ENCODE measurements at places on chromosomes 16 and 17.

DNA sequence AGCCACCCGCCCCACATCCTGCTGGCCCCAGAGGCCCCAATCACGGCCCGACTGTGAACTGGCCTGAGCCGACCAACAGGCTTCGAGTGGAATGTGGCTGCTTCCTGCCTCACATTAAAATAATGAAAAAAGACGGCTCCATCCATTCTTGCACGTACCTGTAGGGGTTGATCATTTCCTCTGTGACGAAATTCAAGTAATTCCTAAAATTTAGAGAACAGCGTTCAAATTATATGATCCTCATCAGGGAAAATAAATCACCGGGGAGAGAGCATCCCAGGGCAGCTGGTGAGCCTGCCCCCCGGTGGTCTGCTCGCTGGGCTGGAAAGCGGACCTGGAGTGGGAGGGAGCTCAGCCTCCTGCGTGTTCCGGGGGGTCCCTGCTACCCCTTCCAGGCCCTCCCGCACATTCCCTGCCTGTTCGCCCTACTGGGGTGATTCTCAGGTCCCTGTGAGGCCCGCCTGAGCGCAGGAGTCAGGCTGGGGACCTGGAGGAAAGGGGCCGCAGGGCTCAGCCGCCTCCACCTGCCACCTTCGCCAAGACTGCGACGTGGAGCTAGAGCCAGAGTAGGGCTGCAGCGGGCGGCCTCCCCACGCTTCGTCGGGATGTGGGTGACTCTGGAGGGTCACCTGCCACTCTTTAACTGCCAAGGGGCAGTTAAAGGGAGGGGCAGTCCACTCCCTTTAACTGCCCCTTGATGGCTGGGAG lies 28.9 kb downstream of the SLC7A5 start:
- H3K36me3 ChIP-seq: peaks cover 5% of the 10 kb centered on the region
- no peak for DNase-seq
- H3K27me3 ChIP-seq: no peaks in the 10 kb centered on the region

GRCh38 chr17:81076141-81076679 lies 41.3 kb downstream of the BAIAP2 start:
- peaks cover 7% of the 10 kb centered on the region for H3K36me3 ChIP-seq
- H3K27ac ChIP-seq: no peak overlapping the region
- H3K27me3 ChIP-seq: no peaks in the 10 kb centered on the region
- H3K4me1 ChIP-seq: peaks cover 67% of the 10 kb centered on the region

- H3K27ac ChIP-seq: no peak overlapping the region
- no peaks in the 10 kb centered on the region for H3K27me3 ChIP-seq
- H3K4me1 ChIP-seq: no peaks in the 10 kb centered on the region
- no peaks in the 10 kb centered on the region for H3K36me3 ChIP-seq
- H3K4me3 ChIP-seq: no peak overlapping the region
These were observed 21.1 kb upstream of the RPH3AL start for GRCh38 chr17:373613-374230.

GRCh38 chr16:12503191-12503590 lies 300.5 kb downstream of the CPPED1 start:
- DNase-seq: no peak
- no peaks in the 10 kb centered on the region for H3K27me3 ChIP-seq
- no peaks in the 10 kb centered on the region for H3K36me3 ChIP-seq
- H3K4me1 ChIP-seq: peaks cover 13% of the 10 kb centered on the region
- H3K4me3 ChIP-seq: no peak overlapping the region
- no peak overlapping the region for H3K27ac ChIP-seq

- H3K27ac ChIP-seq: no peak overlapping the region
- DNase-seq: no peak
- H3K36me3 ChIP-seq: peaks cover 19% of the 10 kb centered on the region
- H3K4me3 ChIP-seq: no peak overlapping the region
- no peaks in the 10 kb centered on the region for H3K4me1 ChIP-seq
- H3K27me3 ChIP-seq: no peaks in the 10 kb centered on the region
These were observed 43.9 kb upstream of the AQP8 start for GRCh38 chr16:25172831-25173230.

- H3K36me3 ChIP-seq: peaks cover 6% of the 10 kb centered on the region
- no peaks in the 10 kb centered on the region for H3K27me3 ChIP-seq
- peak overlapping the region; percentile 92 for H3K27ac ChIP-seq
- peaks cover 75% of the 10 kb centered on the region for H3K4me1 ChIP-seq
- DNase-seq: no peak
These were observed 2.5 kb downstream of the PHF12 start for GRCh38 chr17:28948873-28949184.

GRCh38 chr16:81313701-81314602 lies 810 bp upstream of the GAN start:
- DNase-seq: no peak
- no peaks in the 10 kb centered on the region for H3K27me3 ChIP-seq
- no peaks in the 10 kb centered on the region for H3K36me3 ChIP-seq
- peak overlapping the region; percentile 97 for H3K4me3 ChIP-seq
- peak overlapping the region; percentile 98 for H3K27ac ChIP-seq
- peaks cover 77% of the 10 kb centered on the region for H3K4me1 ChIP-seq

DNA sequence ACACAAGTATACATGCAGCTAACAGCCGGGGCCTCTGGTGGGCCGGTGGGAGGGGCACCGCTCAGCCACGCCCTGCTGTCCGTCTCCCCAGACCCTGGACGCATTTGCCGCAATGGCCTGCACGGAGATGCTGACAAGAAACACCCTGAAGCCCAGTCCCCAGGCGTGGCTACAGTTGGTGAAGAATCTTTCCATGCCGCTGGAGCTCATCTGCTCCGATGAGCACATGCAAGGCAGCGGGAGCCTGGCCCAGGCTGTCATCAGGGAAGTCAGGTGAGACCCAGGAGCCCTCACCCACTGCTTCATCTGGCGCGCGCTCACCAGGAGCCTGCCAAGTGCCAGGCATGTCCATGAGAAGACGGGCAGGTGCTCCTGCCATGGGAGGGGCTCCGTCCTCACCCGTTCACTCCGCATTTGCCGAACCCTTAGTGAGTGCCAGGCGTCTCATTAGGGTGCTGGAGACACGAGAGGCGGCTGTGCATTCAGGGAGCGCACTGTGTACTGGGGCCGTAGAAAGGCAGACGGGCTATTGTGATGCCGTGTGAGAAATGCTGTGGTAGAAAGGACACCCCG lies 51.4 kb upstream of the ENDOV start:
- no peaks in the 10 kb centered on the region for H3K27me3 ChIP-seq
- DNase-seq: no peak
- H3K36me3 ChIP-seq: peaks cover 50% of the 10 kb centered on the region

DNA sequence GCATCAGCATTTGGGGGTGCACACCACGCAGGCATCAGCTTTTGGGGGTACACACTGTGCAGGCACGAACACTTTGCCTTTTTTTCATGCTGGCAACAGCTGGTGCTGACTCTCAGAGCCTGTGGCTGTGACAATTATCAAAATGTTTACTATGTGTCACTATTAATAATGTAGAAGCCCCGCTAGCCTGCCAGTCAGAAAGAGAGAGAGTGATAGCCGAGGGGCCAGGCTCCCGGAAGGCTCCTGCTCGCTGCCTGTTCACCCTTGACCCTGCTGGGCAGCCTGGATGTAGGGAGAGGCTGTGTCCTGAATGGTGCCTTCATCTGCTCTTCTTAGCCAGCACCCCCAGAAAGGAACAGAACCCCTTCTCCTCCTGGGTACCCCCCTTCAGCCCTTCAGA lies 61.9 kb downstream of the SDK2 start:
- no peaks in the 10 kb centered on the region for H3K36me3 ChIP-seq
- no peaks in the 10 kb centered on the region for H3K27me3 ChIP-seq
- no peak overlapping the region for H3K27ac ChIP-seq

DNA sequence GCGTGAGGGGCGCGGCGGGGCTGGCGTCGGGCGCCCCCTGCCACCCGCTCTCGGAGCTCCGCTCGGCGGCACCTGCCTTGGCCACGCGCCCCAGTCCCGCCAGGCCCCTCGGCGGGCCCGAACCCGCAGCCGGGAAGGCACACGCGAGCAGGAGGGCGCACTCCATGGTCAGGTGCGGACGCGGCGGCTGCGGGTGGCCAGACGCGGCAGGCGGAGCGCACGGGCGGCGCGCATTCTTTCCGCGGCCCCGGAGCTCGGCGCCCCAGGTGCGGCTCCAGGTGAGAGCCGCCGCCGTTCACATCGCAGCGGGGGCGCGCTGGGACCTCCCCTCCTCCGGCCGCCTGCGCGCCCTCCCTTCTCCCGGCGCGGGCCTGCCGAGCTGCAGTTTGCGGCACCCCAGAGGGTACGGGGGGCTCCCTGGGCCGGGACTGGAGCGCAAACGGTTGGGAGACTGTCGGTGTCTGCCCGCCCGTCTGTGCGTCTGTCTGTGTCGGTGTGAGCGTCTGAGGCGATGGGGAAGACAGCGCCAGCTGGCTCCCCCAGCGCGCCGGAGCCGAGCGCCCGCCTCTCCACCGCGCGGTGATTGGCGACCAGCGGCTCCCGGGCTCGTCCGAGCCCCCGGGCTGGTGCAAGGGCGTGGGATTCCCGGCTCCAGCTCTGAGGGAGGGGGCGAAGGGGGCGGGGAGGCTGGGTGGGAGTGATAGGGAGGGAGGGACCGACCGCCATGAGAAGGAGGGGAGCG lies at the start of gene ADAMTS18:
ADAMTS18 (minus strand) TSS at position 505 of the 742 bp plus-strand sequence; CDS start at position 166, 339 bp downstream.
- no peaks in the 10 kb centered on the region for H3K36me3 ChIP-seq
- no peak within 1 kb of the TSS for H3K4me3 ChIP-seq
- H3K27me3 ChIP-seq: no peaks in the 10 kb centered on the region
- H3K27ac ChIP-seq: no peak within 1 kb of the TSS

- DNase-seq: no peak
- H3K36me3 ChIP-seq: peaks cover 4% of the 10 kb centered on the region
- H3K27me3 ChIP-seq: no peaks in the 10 kb centered on the region
These were observed 1.6 kb downstream of the KIF22 start for GRCh38 chr16:29791845-29792807.

DNA sequence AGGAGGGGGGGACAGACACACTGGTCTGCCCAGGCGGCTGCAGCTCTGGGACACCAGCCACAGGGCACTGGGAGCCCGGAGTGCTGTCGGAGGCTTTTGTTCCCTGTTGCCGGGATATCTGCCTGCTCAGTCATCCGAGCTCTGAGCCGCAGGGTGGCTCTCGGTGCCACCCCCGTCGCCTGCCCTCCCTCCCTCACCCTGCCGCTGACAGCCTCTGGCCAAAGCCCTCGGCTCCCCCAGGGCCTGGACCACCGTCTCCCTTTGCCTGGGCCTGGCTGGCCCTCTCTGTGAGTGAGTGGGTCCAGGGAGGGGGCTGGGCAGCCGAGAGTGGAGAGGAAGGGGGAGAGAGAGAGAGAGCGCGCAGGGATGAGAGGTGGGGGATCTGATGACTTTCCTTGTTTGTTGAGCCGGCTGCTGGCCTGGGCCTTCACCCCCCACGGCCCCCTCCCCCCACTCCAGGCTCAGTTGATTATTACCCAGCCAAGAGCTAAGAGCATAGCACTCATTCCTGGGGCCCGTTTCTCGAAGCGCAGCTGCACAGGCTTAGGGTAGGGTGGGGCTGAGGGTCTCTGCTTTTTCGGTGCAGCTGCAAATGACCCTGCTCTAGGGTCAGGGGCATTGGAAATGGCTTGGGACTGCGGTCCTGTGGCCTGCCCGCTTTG lies 2.7 kb downstream of the FOXJ1 start:
- H3K27ac ChIP-seq: no peak overlapping the region
- peaks cover 17% of the 10 kb centered on the region for H3K4me1 ChIP-seq
- H3K36me3 ChIP-seq: no peaks in the 10 kb centered on the region
- H3K27me3 ChIP-seq: peaks cover 8% of the 10 kb centered on the region
- H3K4me3 ChIP-seq: no peak overlapping the region

- no peak overlapping the region for H3K4me3 ChIP-seq
- H3K27ac ChIP-seq: no peak overlapping the region
- H3K36me3 ChIP-seq: no peaks in the 10 kb centered on the region
- DNase-seq: no peak
- H3K4me1 ChIP-seq: no peaks in the 10 kb centered on the region
These were observed 8.3 kb upstream of the SBK1 start for GRCh38 chr16:28283798-28284577.

- peaks cover 48% of the 10 kb centered on the region for H3K27me3 ChIP-seq
- DNase-seq: no peak
- peaks cover 48% of the 10 kb centered on the region for H3K4me1 ChIP-seq
These were observed at the start of gene NETO2 for GRCh38 chr16:47143677-47144558. Gene NETO2 (minus strand): TSS chr16:47143945. CDS start chr16:47143612, 333 bp downstream.

DNA sequence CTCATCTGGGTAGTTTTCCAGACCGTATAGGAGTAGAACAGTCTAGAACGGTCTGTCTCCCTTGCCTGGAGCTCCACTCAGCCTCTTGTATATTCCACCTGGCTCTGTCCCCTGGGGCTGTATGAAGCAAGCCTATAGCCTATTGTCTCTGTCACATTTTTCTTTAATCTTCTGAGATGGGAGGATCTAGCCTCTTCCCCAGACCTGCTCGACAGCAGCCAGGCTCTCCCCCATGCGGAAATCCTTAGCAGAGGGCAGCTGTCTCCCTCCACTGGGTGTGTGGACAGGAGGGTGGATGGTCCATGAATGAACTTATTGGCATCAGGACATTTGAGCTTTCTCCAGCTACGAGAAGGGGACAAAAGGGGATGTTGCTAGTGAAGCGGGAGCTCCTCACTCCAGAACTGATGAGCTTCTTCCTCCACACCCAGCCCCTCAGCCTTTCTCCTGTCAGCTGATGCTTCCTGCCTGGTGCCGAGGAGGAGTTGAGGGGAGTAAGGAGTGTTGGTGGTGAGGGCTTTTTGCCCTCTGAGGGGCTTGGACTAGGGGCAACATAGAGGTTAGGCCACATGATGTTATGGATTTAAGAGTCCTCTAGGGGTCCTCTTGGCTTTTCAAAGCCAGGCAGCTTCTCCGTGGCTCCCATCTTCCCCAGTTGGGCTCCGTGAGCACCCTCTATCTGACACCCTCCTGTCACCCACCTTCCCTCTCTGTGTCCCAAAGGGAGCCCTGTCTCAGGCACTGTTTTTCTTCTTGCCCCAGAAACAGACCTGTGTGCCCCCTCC lies 28.0 kb downstream of the ARHGAP23 start:
- DNase-seq: no peak
- peaks cover 13% of the 10 kb centered on the region for H3K36me3 ChIP-seq
- no peaks in the 10 kb centered on the region for H3K27me3 ChIP-seq
- peak overlapping the region; percentile 73 for H3K4me3 ChIP-seq
- peaks cover 80% of the 10 kb centered on the region for H3K4me1 ChIP-seq

DNA sequence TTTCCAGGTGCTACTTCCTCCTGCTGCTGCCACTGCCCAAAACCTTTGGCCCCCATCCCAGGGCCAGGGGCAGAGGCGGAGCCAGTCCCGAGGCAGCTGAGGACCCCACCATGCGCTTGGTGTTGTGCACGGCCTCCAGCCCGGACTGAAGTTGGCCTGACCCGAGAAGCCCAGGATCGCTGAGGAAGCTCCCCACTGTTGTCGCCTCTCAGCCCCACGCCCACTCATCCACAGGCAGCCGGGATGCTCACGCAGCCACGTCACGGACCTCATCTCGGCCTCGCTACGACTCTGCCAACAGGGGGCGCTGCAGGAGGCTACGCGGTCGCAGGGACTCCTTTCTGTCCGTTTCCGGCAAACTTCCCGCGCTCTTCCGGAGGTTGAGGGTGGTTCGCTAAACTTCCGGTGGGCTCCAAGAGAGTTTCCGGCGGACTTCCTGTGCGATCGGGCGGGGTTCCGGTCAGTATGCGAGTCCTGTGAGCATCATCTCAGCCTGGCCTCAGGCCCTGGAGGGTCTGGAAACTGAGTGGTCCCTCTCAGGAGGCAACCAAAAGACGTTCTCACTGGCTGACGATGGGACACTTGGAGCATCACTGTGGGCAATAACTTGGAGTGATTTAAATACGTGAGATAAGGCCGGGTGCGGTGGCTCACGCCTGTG lies 12.4 kb downstream of the ZG16B start:
- DNase-seq: no peak
- H3K36me3 ChIP-seq: no peaks in the 10 kb centered on the region
- peak overlapping the region; percentile 53 for H3K4me3 ChIP-seq
- no peak overlapping the region for H3K27ac ChIP-seq
- no peaks in the 10 kb centered on the region for H3K27me3 ChIP-seq

GRCh38 chr17:57881143-57881542 lies 31.3 kb upstream of the MRPS23 start:
- peaks cover 52% of the 10 kb centered on the region for H3K4me1 ChIP-seq
- peak overlapping the region; percentile 49 for H3K27ac ChIP-seq
- DNase-seq: no peak
- peaks cover 3% of the 10 kb centered on the region for H3K36me3 ChIP-seq
- no peak overlapping the region for H3K4me3 ChIP-seq
